ENCODE measurements at places on chromosomes 11 and 22.

DNA sequence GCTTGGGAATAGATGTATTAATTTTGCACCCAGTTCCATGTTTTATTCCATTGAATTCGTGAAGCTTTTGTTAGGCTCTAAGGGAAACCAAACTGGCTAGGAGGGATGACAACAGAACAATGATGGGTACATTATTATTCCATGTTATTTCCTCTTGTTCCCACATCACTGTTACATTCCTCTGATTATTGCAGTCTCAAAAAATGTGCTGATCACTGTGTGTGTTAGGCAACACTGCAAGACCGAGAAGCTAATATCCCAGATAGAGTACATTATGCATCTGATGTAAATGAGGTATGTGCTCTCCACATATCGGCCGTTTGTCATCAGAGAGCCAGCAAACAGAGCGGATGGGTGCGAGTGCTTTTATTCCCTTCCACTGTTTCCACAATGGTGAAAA, 327.9 kb downstream of the SOX6 start:
- DNase-seq: no peak

DNA sequence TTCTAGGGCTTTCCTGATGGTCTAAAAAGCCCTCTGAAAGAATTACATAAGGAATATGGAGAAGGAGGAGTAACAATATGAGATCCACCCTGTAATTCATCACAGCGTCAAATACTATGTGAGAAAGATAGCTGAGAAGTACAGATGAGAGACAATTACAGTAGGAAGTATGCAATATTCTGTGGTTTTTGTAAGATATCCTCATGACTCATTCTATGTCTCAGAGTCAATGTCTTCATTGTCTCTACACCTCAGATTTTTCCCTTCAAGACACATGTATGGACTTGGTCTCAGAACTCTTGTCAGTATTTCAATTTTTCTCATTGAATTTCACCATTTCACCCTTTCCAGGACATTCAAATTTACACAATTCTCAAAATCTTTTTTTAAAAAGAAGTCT, 343.3 kb upstream of the CTSC start:
- peak; percentile 53 for DNase-seq

DNA sequence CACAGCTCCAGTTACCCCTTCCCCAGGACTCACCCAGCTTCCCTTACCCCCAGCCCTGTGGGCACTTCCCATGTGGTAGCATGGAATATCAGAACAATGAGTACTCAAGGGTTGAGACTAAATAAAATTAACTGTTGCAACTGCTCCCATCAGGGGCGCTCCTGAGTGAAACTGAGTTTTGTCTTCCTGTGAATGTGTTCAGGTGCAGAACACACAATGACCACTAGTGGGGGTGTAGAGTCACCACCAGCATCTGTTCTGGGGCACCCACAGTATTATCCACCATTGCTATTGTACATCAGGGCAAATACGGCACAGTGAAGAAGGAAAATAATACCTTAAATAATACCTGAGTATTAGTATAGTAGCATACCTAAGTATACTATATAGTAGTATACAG, 689.7 kb downstream of the TBC1D22A start:
- DNase-seq: no peak

DNA sequence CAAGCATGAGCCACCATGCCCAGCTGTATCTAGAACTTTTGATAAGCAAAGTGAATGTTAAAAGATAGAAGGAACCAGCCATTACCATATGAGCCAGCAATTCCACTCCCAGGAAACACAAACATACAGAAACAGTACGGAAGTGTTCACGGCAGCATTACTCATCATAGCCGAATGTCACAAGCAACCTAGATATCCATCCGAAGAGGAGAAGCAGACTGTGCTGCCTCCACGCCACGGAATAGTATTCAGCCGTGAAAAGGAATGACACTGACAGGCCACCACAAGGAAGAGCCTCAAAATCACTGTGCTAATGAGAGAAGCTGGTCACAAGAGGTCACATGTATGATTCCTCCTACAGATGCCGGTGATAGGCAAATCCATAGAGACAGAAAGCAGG, 17.6 kb upstream of the MGAT3 start:
- DNase-seq: peak; percentile 69

- DNase-seq: no peak
These were observed 149.9 kb downstream of the FEZ1 start for GRCh38 chr11:125346179-125346530.

- no peak for DNase-seq
These were observed 164.2 kb downstream of the NTM start for GRCh38 chr11:131534611-131535010.

DNA sequence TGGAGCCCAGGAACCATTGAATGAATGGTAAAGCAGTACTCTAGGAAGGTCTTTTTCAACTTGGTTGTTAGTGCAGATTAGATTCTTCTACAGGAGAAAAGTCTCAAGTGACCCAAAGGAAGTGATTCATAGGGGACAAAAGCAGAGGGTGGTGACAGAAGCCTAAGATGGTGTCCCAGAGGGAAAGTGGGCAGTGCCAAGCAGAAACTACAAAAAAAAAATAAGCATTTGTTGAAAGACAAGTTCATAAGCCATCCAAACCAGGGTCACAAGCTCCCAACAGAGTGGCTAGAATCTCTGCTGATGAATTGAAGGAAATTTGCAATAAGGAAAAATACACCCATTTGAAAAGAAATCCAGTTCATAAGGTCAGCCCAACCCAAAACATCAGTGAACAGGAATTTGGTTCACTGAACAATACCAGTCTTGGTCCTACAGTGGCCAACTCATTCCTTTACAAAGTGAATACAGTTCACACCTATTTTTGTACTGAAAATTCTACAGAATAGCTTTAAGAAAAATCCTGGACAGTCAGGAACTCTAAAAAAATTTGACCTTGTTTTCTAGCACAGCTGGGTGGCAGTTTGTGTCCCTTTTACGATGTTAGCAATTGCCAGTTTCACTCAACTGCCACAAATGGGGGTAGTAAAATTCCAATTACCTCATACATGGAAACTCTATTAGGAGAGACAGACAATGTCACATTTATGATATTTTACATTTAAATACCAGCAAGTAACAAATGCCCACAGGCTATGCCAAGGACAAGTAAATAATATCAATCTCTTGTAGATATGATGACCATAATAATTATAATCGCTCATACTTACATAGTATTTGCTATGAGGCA, 21.6 kb upstream of the NUP160 start:
- peak; percentile 43 for DNase-seq

DNA sequence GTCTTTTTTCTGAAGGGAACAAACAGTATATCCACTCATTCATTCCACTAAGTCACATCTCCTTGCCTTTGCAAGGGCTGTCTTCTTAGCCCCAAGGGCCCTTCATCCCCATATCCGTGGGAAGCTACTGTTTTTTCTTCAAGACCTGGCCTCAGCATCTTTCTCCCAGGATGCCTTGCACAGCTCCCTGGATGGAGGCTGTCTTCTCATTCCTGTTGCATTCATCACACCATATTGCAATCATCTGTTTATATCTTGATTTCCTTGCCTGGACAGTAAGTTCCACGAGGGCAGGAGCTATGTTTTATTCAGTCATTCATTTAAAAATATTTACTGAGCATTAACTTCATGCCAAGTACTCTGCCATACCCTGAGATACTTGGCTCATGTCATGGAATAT, 29.3 kb upstream of the NECTIN1 start:
- DNase-seq: no peak
